Uterus (tissue), 4 donors: ENCODE measurements at places on chromosomes 13 and 19. TPM values are rescaled to one million over a fixed set of nuclear protein-coding genes. Genes with fewer than 3 reads are reported as not detected.

The LMTK3 gene
- total RNA-seq: 0.52 TPM

The SMAD9 gene
- 31.0 TPM for total RNA-seq

The CPAMD8 gene
- 16.5 TPM for total RNA-seq

The PIAS4 gene
- 10.0 TPM for total RNA-seq

The FPR1 gene
- total RNA-seq: 0.51 TPM

The CACNA1A gene
- total RNA-seq: 1.0 TPM

The PODNL1 gene
- not detected for total RNA-seq

The CABP5 gene
- not detected for total RNA-seq

DNA sequence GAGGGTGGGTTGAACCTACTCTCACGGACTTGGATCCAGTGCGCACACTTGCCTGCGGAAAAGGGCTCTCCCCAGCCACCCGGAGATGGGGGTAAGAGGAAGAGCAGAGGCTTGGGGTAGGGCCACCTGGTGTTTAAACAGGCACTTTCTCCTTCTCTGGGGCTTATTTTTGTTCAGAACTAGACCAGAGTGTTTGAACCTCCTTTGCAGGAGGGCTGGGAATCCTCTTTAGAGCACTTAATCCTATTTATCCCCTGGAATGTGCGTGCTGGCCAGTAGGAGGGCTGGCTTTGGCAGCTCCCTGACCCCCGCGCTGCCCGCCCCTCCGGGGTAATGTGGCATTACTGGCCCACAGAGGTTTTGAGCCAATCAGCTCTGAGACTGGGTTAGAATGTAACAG, 2.0 kb downstream of the RGS9BP start:
- DNase-seq: no peak

GRCh38 chr19:15869109-15869555, 28.7 kb downstream of the CYP4F2 start:
- no peak for DNase-seq

GRCh38 chr19:29845574-29846176, 33.9 kb downstream of the CCNE1 start:
- no peak for DNase-seq

DNA sequence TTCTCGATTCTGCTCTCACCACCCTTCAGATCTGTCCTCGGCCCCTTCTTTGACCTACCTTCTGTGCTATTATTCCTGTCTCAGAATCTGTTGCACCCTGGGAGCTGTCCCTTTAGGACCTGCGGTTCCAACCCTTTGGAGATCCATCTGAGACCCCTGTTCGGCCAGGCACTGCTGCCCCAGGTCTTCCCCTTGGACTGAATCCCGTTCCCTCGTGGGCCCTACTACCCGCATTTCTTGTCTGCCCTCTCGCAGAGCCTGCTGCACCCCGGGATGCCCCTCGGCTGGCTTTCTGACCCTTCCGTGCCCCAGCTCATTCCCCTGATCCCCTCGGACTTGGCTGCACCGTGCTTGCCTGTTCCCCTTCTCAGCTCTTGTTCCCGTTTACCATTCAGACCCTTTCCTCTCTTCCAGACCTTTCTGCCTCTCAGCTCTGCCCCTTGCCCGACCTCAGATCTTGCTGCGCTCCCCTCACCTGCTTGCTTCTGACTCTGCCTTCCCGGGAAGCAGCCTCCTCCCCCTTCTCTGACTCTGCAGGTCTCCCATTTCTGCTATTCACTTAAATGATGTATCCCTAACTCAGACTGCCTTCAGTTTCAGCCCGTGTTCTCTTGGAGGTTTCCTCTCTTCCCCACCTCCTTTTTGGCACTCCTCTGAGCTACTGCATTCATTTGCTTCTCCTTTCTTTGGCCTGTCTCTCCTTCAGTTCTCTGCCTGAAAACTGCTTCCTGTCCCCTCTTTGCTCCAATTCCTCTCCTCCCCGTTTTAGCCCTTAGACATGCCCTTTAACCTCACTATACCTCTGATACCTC, 1.1 kb downstream of the ARHGAP35 start:
- no peak for DNase-seq

DNA sequence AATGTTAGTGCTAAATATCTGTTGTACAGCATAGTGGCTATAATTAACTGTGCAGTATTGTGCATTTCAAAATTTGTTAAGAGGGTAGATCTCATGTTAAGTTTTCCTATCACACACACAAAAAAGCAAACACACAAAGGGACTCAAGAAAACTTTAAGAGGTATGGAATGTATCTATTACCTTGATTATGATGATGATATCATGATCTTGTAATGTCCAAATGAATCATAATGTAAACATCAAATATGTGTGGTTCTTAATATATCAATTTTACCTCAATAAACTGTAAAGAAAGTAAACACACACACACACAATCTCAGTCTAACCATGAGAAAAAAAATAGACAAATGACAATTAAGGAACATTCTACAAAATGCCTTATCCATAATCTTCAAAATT, 934.6 kb downstream of the SLITRK1 start:
- DNase-seq: no peak

DNA sequence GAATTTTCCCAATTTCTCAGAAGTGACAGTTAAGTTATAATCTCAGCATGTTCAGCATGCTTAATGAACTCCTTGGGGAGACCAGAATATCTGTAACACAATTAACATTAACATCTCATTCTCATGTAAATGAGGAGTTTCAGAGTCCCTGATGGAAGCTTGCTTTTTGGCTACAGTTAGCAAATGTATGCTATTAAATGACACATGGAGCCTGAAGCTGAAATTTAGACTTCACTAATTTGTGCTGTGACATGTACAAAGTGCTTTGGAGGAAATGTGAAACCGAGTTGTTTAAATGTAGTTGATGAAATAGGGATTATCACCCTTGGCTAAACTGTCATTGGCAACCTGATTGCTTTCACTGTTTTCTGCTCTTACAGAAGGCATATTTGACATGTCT, 2265.1 kb upstream of the PCDH20 start:
- no peak for DNase-seq

GRCh38 chr19:23777216-23777615, 18.5 kb upstream of the ZNF681 start:
- DNase-seq: no peak

GRCh38 chr13:75468602-75469001, 13.4 kb downstream of the TBC1D4 start:
- DNase-seq: no peak

GRCh38 chr13:30697996-30698401, 37.3 kb upstream of the ALOX5AP start:
- no peak for DNase-seq

GRCh38 chr13:94707400-94708021, 4.8 kb downstream of the SOX21 start:
- DNase-seq: no peak

GRCh38 chr13:92989301-92989700, 237.3 kb upstream of the GPC6 start:
- no peak for DNase-seq

- no peak for DNase-seq
Observed at GRCh38 chr19:28242317-28242927, 970.5 kb downstream of the UQCRFS1 start.

- DNase-seq: peak; percentile 65
Observed at GRCh38 chr13:40664350-40665125, 1.9 kb downstream of the FOXO1 start.

DNA sequence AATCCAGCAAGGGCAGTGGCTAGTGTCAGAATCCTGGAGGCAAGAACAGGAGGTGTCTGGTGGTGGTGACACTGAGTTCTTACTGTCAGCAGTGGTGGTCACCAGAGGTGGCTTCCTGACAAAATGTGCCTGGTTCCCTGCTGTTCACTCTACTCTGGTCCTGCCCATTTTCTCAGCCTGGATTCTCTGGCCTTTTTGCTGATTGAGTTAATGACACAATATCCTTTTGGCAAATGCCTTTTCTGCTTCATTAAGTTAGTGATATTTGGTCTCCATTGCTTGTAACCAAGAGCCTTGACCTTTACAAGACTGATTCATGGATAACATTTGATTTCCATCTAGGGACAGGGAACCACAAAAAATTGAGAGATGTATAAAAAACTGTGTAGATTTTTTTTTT, 51.1 kb downstream of the RFC3 start:
- DNase-seq: no peak

GRCh38 chr19:51187395-51188226, 37.3 kb upstream of the CD33 start:
- no peak for DNase-seq

DNA sequence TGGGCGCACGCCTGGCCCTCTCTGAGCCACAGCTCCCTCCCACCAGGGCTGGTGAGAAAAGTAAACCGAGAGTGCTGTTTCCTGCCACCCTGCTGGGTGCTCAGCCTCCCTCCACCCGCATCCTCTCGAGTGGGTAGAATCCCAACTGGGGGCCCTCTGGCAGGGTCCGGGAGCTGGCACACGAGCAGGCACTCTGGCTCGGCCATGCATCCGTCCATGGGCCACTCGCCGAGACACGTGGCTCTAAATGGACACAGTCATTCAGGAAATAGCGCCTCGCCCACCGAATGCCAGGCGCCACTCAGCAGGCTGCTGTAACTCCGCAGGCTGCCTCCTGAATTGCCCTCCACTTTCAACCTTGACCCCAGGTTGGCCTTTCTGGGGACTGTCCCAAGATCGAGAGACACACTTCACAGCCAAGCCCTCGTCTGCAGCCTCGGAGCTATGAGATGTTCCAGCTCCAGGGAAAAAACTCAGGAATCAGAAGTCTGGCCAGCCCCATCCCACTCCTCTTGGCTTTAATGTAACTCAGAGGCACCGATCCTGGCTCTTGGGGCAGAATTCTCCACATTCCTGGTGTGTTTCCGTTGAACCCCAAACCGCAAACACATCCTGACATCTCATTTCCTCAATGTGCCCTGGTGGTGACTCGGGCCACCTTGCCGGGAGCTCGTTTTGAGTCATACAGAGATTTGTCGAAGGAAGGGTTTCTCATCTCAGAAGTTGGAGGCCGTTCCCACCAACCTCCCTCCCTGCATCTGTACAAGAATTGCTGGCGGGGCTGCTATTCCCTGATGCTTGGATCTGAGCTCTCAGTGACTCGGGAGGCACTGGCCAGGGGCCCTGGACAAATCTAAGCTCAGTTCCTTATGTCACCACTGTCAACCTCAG, 14.1 kb downstream of the KLF2 start:
- DNase-seq: no peak

GRCh38 chr19:47633996-47634395, 25.1 kb downstream of the BICRA start:
- DNase-seq: no peak

- no peak for DNase-seq
Observed at GRCh38 chr13:25678398-25678797, 306.6 kb downstream of the ATP8A2 start.

DNA sequence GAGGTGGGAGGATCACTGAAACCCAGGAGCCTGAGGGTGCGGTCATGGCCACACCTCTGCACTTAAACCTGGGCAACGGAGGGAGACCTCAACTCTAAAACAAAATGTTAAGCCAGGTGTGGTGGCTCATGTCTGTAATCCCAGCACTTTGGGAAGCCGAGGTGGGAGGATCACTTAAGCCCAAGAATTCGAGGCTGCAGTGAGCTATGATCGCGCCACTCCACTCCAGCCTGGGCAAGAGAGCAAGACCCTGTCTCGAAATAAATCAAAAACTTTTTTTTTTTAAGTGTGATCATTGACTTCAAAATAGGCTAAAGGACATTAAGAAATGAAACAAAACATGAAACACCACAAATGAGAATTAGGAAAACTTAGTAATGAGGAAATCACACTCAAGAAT, 16.3 kb upstream of the ADPRHL1 start:
- no peak for DNase-seq

- DNase-seq: no peak
Observed at GRCh38 chr13:110149036-110149435, 157.9 kb downstream of the COL4A1 start.

GRCh38 chr13:100859861-100860260, 185.3 kb upstream of the TMTC4 start:
- DNase-seq: no peak

DNA sequence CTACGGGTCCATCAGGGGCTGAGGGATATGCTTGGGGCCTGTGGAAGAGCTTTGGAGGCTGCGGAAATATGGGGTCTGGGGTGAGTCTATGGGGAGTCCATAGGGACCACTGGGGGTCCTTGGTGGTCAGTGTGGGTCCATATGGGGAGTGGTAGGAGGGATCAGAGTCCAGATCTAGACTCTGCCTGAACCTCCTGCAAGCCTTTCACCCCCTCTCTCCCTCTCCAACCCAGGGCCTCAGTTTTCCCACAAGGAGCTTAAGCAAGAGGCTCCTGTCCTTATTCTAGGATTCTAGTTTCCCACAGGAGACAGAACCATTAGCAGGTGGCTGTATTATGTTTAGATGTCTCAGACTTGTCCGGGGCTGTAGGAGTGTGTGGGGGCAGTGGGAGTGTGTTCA, 161.9 kb upstream of the TSHZ3 start:
- no peak for DNase-seq

- DNase-seq: no peak
Observed at GRCh38 chr19:40366697-40367561, 18.4 kb downstream of the PLD3 start.

- no peak for DNase-seq
Observed at GRCh38 chr13:68588623-68589022, 1358.5 kb upstream of the PCDH9 start.

- no peak for DNase-seq
Observed at GRCh38 chr19:15680478-15681322, 7.8 kb downstream of the CYP4F12 start.

- DNase-seq: no peak
Observed at GRCh38 chr19:28727480-28728159, 485.3 kb downstream of the UQCRFS1 start.

- no peak for DNase-seq
Observed at GRCh38 chr13:39023761-39024160, 14.1 kb downstream of the PROSER1 start.

DNA sequence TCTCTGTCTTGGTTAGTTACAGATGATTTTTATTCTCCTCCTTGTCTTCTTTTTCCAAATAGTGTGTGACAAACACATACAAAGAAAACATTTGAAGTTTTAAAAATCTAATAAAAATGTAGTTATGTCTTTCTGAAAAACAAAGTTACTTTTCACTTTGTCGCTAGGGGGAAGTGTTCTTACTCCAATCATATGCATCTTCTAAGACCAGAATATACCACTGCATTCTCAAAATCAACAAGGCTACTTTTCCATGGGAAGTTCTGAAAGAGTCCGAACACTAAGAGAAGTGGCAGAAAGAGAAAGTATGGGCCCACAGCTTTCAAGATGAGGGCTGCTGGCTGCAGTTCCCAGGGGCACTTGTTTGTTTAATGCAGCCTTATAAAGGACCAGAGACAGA, 208.9 kb downstream of the DCT start:
- no peak for DNase-seq

DNA sequence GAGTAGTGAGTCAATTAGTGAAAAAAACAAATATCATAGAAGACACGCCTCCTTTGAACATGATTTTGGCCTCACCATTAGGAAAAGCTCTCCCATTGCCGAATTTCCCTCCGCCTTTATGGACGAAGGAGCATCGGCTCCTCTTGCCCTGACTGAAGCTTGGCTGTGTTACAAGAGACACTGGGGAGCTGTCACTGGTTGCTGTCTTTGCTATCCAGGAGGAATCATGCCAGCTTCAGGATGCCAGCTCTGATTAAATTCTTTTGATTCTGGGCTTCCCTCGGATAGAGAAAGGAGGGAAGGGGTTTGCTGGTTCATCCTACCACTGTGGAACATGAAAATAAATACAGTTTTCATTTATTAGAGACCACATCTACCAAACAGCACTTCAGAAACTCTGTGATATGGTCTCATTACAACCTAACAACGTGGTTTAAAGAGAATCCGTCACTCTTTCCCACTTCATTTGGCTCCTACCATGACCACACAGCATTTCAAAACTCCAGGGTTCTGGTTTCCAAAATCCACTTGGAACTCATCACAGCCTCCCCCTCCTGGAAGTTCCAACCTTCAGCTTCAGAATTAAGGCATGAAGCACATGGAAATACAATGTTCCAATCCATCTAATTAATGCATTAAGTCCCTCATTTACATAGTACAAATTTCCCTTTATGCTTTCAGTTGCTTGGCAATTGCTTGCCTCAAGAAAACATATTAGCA, 446.0 kb downstream of the EFNB2 start:
- DNase-seq: no peak
